PC-3 (cell line): ENCODE measurements at places on chromosomes 2 and 18. TPM values are rescaled to one million over a fixed set of nuclear protein-coding genes. Genes with fewer than 3 reads are reported as not detected.

The TCF23 gene
- total RNA-seq, result not detected in 2 replicates

- no peak overlapping the region for H3K27ac ChIP-seq
- H3K27me3 ChIP-seq, result no peaks in the 10 kb centered on the region
- no peaks in the 10 kb centered on the region for H3K36me3 ChIP-seq
- no peak overlapping the region for H3K4me3 ChIP-seq
- peaks cover 29% of the 10 kb centered on the region for H3K4me1 ChIP-seq
Observed at GRCh38 chr2:50955081-50955480, 76.9 kb downstream of the NRXN1 start.

DNA sequence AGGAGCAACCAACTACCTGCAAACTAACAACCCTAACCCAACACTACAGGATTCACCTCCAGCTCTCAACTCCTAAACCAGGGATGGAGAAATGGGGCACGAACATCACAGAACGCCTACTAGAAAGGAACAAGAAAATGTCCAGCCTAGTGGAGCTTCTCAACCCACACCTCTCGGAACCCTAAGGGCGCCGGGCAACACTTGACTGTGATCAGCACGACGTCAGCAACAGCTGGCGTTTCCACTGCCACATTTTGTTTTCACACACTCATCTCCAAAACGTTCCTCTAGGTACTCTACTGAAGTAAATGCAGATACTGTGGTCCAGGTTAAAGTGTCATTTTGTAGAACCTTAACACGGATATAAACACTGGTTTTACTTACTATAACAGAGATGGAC lies 4.2 kb downstream of the RNASEH1 start:
- H3K4me3 ChIP-seq, result no peak overlapping the region
- H3K27me3 ChIP-seq, result no peaks in the 10 kb centered on the region
- H3K27ac ChIP-seq, result no peak overlapping the region
- H3K36me3 ChIP-seq, result peaks cover 58% of the 10 kb centered on the region
- DNase-seq, result no peak

- peaks cover 6% of the 10 kb centered on the region for H3K4me1 ChIP-seq
- no peaks in the 10 kb centered on the region for H3K36me3 ChIP-seq
- H3K4me3 ChIP-seq, result no peak overlapping the region
- no peak overlapping the region for H3K27ac ChIP-seq
- peaks cover 52% of the 10 kb centered on the region for H3K27me3 ChIP-seq
Observed at GRCh38 chr2:222319586-222320435, 21.0 kb upstream of the PAX3 start.

DNA sequence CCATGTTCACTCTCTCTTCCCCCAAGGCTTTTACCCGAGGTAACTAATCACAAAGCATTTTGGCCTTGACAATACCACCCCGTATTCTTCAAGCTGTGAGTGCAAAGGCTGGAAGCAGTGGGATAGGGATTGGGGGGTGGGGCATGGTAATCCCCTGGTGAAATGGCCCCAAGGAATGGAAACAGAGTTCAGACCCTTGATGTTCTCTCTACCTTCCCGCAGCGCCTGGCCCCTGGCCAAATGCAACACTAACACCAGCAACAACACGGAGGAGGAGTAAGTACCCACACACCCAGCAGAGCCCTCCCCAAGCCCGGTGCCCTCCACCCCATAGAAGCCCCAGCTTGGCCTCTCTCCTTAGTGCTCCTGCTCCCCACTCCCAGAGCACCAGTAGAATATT lies 36.9 kb downstream of the CNGA3 start:
- no peaks in the 10 kb centered on the region; the same call in 1 of the 2 replicates for H3K4me1 ChIP-seq
- no peak for DNase-seq
- H3K27me3 ChIP-seq, result no peaks in the 10 kb centered on the region
- no peak overlapping the region for H3K27ac ChIP-seq
- no peak overlapping the region for H3K4me3 ChIP-seq
- H3K36me3 ChIP-seq, result no peaks in the 10 kb centered on the region

- H3K27ac ChIP-seq, result peak overlapping the region; percentile 93; the same call in 1 of the 2 replicates
- DNase-seq, result no peak
- peaks cover 38% of the 10 kb centered on the region for H3K4me1 ChIP-seq
- H3K4me3 ChIP-seq, result peak overlapping the region; percentile 80
- no peaks in the 10 kb centered on the region for H3K27me3 ChIP-seq
Observed at GRCh38 chr2:677959-678550, 849 bp upstream of the TMEM18 start.
